ENCODE measurements at places on chromosomes 6 and 20. TPM values are rescaled to one million over a fixed set of nuclear protein-coding genes. Genes with fewer than 3 reads are reported as not detected.

DNA sequence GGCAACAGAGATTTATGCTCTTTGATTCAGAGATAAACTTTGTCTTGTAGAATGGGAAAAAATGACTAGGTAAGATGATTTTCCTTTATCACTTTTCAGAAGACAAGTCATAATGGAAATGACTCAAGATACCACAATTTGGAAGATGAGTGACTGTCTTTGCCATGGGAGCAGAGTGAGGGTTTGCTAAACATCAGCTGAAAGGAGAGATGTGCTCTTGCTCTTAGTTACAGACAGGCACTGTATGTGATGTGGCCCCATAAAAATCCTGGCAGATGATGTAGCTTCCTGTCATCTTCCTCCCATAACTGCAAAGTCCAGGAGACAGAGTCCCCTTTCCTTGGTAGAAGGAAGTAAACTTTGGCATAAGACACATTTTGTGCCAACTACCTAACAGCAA, 47.6 kb downstream of the BACH2 start:
- DNase-seq: no peak

GRCh38 chr6:124470803-124471202, 491.4 kb upstream of the RNF217 start:
- no peak for DNase-seq

GRCh38 chr6:71168233-71168765, 120.3 kb upstream of the OGFRL1 start:
- no peak for DNase-seq

- no peak for DNase-seq
Measured at GRCh38 chr6:7008451-7008988, 99.2 kb upstream of the RREB1 start.

GRCh38 chr20:62285151-62285550, 17.6 kb upstream of the ADRM1 start:
- no peak for DNase-seq

DNA sequence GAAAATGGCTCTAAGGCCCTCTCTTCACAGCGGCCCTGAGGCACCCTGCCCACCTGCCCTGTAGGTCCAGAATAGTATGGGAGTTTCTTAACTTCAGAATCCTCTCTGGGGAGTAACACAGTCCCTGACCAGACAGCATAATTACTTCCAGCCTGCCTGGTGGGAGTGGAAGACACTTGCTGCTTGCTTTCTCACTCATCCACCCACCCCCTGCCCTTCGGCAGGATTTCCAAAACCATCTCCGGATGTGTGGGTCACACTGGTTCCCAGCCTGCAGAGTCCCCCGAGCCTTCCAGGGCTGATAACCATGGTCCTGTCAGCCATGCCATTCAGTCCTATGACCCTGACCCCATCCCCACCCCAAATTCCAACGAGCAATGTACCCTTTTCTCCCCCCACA, 5.4 kb downstream of the SLC29A1 start:
- DNase-seq: no peak

DNA sequence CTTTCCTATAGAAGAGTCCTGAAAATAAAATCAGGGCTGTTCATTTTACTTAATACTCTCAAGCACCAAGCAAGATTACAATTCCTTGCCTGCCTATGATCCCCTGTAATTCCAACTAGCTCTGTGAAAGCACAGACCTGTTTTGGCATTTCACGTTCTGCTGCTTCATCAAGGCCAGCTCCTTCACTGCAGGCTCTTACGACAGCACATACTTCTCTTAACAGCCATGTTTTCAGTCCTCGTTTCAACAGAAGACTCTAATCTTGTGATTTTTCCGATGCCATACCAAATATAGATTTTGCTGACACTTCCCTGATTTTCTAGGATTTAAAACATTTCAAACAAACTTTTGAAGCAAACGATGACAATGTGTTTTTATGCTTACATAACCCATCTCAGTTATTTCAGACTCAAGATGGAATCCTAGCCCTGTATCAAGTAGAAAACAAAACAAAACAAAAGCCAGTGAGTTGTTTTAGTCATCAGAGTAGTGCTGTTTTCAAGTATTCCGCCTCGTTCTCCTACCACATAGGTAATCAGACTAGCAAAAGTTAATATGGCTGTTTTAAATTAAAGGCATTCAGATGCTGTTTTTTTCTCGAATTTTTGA, 616.5 kb upstream of the CITED2 start:
- no peak for DNase-seq

GRCh38 chr6:13635948-13636658, 21.0 kb downstream of the NOL7 start:
- no peak for DNase-seq

DNA sequence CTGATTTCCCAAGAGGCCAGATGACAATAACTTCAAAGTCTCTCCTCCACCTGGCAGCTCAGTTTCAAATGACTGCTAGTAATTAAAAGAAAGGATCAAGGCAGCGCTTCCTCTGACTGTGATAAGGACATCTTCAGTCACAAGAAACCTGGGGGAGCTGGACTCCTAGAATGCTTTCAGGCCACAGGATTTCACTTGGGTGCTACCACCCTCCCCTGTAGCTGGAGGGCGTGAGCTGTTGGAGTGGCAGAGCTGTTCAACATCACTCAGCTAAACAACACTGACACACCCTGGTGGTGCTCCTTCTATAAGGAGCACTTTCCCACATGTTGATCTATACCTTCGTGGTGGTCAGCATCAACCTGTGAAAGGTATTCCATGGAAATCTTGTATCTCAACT, 2.2 kb upstream of the CNR1 start:
- DNase-seq: no peak

- DNase-seq: no peak
Measured at GRCh38 chr6:116393430-116393829, 22.7 kb downstream of the DSE start.

- no peak for DNase-seq
Measured at GRCh38 chr20:62501801-62502495, 26.2 kb upstream of the GATA5 start.

GRCh38 chr6:147297663-147298316, 93.6 kb downstream of the STXBP5 start:
- no peak for DNase-seq

NFKBIL1 gene
- 19.3 TPM for polyA plus RNA-seq

SPATA25 gene
- polyA plus RNA-seq: 3.2 TPM

DNA sequence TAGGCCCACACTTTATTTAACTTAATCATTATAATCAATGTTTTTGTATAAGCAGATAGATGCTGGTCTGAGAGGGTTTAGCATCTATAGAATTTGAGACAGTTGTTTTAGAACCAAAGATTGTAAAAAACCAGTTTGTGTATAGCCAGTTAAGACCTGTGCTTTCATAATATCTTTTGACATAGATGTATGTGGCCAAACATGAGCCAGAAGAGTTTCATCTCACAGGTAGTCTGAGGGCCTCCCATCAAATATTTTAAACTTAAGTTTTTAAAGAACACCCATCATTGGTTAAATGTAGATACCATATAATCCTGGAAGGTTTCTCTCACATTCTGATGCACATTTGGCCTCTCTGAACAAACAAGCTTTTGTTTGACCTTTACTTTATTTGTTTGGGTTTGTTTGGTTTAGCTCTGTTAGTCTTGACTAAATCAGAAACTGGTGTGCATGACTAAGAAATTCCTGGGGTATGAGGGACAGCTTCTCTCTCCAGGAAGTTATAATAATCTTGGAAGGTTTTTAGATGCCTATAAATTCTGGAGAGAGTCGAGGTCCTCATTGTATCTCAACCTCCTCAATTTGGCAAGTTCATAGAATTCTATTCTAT, 58.0 kb upstream of the TMEM200A start:
- DNase-seq: no peak

ZNF311 gene
- polyA plus RNA-seq: 6.3 TPM

GRCh38 chr6:136059308-136059707, 190.8 kb downstream of the MTFR2 start:
- no peak for DNase-seq
